ENCODE measurements at places on chromosomes 2 and 18.

- DNase-seq, result no peak
These were observed 44.0 kb downstream of the KLF7 start for GRCh38 chr2:207121784-207122183.

- no peak for DNase-seq
These were observed 4.1 kb downstream of the BCL11A start for GRCh38 chr2:60549238-60549927.

- DNase-seq, result no peak
These were observed 3.5 kb downstream of the SFT2D3 start for GRCh38 chr2:127704641-127705390.

DNA sequence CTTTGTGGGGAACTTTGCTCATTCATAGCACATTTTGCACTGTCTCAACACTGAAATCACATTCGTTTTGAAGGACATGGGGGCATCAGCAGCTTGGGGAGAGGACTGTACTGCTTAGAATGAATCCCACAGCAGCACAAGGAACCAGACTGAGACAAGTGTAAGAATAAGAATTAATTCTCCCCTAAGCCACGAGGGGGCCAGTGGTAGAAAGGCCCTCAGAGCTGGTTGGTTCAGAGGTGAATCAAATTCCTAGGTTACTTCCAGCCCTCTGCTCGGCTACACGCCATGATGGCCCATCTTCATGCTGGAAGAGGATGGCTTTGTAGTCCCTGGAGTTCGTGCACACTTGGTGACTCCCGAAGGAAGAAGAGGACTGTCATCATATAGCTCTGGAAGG, 12.0 kb upstream of the MC5R start:
- no peak for DNase-seq

- DNase-seq, result no peak
These were observed 52.1 kb downstream of the NCK2 start for GRCh38 chr2:105796791-105797190.

- DNase-seq, result no peak
These were observed 132.8 kb upstream of the TTC39C start for GRCh38 chr18:23881778-23882177.

GRCh38 chr2:32925283-32925815, 21.4 kb upstream of the LTBP1 start:
- DNase-seq, result no peak

DNA sequence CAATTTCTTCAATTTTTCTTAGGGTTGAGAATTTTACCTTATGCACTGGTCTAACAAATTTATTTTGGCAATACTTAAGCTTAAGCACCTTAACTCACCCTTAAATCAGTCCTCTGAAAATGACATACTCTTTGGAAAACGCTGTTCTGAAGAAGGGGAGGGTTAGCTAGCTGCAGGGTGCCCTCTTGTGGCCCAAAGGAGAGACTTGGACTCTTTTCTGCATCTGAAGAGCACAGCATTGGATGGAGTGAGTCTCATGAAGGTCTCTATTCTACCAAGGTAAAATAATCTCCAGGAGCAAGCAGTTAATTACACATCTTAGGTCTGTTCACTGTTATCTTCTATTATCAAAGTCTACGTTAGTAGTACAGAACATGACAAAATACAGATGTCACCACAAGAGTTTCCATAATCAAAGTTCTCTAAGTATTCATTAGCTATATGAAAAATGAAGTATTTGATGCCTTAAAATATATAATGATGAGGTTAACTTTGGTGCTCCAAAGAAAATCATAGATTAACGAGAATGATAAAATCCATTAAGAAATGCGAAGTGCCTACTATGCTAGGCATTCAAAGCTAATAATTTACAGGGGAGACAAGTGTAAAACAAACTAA, 24.4 kb downstream of the PUM2 start:
- DNase-seq, result no peak
